ENCODE measurements at places on chromosomes 13 and 19.
A peak's percentile ranks its signal among the peaks of the same experiment; 100 is the strongest.

DNA sequence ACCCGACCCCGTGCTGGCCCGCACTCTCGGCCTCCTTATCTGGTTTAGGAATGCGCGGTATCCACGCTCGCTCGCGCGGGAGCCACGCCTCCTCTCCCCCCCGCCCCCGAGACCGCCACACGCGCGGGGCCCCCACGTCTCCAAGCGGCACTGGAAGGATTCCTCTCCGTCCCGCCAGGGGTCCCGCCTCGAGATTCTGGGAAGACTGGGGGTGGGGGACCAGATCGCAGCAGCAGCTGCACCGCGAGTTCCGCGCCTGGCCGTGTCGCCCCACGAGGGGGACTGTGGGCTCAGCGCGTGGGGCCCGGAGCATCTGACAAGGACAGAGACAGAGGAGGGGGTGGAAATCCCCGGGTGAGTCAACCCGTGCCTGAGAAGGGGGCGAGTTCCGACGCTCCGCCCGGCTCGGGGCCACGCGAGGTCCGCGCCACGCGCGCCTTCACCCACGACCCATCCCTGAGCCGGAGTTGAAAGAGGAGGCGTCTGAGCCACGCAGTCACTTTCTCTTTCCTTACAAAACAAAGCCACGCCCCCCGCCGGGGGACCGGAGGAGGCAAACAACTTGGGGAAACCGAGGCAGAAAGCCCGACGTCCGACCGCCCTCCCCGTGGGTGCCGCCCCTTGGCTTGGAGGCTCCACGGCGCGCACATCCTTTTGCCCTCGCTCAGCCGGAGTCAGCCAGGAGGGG, 814 bp downstream of the S1PR2 start:
- DNase-seq: peak; percentile 29

DNA sequence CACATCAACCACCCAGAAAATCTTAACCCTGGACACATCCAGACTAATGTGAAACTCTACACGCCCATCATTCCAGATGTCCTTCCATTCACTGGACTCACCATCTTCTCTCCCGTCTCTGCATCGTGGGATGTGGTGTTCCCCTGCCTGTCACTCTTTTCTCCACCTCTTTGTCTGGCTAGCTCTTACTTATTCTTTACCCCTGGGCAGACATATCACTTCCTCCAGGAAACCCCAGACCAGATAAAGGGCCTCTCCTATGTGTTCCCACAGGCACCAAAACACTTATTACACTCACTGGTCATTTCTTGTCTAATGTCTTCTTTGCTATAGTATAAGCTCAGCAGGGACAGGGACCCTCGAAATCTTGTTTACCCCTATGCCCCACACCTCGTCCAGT, 109.3 kb upstream of the IPO5 start:
- DNase-seq: no peak

GRCh38 chr13:105936816-105937215, 598.6 kb downstream of the EFNB2 start:
- no peak for DNase-seq

GRCh38 chr13:95246292-95247082, 54.8 kb downstream of the ABCC4 start:
- no peak for DNase-seq

DNA sequence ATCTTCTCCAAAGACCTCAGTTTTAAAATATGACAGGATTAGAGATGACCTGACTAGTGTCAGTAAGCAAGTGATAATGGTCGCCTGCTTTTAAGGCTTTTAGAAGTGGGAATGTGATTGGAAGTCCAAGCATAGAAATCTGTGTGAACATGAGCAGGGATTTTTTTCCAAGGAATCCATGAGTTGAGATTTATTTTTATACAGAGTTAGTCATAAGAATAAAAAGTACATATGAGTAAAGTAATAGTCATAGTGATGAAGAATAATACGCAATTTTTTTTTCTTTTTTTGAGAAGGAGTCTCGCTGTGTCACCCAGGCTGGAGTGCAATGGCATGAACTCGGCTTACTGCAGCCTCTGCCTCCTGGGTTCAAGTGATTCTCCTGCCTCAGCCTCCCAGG, 1.6 kb downstream of the ZNF546 start:
- DNase-seq: no peak

- no peak for DNase-seq
Measured at GRCh38 chr19:31066385-31066784, 282.9 kb downstream of the TSHZ3 start.

DNA sequence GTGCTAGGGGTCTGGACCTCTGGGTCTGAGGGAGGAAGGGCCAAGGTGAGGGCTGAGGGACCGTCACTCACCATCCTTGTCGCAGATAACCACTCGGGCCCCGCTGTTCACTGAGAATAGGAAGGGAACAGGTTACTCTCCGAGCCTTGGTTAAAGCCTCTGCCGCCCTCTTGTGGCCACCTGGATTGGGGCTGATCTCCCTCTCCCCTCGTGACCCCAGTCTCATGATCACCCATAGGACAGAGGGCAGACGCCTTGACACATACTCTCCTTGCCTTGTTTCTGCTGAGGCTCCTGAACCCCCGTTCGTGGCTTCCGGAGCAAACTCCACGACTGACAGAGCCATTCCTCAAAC, 580 bp downstream of the HSD17B14 start:
- DNase-seq: peak; percentile 86

DNA sequence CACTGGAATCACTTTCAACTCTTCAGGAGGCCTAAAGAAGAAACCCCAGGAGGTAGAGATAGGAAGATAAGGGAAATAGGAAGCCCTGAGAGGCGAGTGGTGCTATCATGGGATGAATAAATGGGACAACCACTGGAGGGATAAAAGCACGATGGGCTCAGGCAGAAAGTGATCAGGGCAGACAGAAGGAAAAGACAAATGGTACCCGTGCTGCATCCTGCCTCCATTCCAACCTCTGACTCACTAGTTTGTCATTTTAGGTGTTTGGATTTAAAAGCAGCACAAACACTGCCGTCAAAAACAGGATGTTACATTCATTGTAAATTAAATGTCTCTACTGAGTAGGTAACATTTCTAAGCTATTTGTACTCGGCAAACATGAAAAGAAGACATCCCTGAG, 314.3 kb upstream of the HTR2A start:
- DNase-seq: no peak

DNA sequence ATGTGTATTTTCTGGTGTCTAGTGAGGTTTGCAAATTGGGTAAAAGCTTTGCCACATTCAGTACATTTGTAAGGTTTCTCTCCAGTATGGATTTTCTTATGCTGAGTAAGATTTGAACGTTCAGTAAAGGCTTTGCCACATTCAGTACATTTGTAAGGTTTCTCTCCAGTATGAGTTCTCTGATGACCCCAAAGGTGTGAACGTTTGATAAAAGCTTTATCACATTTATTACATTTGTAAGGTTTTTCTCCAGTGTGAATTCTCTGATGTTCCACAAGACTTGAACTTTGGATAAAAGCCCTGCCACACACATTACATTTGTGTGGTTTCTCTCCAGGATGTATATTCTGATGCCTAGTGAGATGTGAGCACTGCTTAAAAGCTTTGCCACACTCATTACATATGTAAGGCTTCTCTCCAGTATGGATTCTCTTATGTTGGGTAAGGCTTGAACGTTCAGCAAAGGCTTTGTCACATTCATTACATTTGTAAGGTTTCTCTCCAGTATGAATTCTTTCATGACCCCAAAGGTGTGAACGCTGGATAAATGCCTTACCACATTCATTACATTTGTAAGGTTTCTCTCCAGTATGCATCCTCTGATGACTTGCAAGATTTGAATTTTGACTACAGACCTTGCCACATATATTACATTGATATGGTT, 17.4 kb downstream of the ZNF677 start:
- no peak for DNase-seq

DNA sequence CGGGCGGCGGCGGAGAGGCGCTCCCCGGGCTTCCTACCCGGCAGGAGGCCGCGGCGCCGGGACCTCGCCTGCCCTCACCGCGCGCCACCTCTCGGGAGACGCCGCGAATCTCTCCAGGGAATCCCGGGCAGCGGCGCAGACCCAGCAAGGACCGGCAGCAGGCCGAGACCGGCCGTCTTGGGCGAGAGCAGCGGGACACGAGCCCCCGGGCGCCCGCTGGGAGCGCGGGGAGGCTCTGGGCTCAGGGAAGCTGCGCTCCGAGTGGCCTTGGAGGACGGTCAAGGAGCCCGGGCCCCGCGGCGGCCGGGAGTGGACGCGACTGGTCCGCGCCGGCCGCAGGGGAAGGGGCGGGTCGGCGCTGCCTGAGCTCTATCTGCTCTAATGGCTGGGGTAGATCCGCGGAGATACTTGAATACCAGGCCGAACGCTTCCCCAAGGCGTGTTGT, 14.7 kb downstream of the CDX2 start:
- DNase-seq: no peak

DNA sequence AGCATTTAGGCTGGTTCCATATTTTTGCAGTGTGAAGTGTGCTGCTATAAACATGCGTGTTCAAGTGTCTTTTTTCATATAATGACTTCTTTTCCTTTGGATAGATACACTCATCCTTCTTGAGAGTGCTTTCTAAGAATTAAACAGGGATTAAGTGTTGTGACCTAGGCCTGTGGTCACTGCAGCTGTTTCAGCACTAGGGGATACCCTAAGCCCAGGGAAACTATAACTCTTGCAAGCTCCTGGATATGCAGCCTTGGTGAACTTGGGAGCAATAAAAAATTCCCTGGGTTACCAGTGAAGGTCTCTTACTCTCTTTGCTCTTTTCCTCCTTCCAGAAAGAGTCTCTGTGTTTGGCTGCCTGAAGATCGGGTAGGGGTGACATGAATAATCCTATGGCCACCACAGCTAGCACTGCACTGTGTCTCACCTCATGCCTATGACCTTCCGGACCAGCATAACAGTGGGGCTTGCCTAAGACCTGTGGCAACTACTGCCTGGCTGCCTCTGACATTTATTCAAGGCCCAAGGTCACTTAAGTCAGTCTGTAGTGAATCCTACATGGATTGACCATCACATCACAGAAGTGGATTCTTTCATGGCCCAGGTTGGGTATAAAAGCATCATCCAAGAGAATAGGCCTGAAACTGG, 799.7 kb downstream of the DACH1 start:
- DNase-seq: no peak

DNA sequence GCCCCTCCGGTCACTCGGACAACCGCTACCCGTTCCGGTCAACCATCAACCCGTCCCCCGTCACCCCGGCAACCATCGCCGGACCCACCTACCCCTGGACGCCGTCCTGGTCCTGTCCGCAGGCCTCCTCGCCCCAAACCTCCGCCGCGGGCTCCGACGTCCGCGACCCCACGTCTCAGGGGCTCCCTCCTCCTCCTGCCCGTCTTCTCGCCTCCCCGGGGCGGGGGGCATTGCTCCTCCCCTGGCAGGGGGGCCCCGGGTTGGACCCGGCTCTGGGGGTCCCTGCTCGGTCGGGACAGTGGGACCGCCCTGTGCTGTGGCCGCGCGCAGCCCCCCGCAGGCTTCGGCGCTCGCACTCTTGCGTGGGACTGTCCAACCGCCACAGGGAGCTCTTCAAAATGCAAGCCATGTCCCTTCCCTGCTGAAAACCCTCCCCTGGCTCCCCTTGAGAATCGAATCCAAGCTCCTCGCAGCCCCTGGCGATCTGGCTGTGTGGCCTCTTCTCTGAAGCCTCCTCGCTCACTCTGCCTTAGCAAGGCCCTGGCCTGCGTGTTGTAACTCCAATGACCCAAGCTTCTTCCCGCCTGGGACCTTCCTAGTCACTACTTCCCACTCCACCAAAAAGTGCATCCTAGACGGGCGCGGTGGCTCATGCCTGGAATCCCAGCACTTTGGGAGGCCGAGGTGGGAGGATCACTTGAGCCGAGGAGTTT, 8.4 kb downstream of the EPHX3 start:
- no peak for DNase-seq

GRCh38 chr19:51799034-51799773, 4.2 kb downstream of the FPR3 start:
- DNase-seq: no peak

GRCh38 chr13:67966065-67966464, 735.9 kb upstream of the PCDH9 start:
- DNase-seq: no peak

DNA sequence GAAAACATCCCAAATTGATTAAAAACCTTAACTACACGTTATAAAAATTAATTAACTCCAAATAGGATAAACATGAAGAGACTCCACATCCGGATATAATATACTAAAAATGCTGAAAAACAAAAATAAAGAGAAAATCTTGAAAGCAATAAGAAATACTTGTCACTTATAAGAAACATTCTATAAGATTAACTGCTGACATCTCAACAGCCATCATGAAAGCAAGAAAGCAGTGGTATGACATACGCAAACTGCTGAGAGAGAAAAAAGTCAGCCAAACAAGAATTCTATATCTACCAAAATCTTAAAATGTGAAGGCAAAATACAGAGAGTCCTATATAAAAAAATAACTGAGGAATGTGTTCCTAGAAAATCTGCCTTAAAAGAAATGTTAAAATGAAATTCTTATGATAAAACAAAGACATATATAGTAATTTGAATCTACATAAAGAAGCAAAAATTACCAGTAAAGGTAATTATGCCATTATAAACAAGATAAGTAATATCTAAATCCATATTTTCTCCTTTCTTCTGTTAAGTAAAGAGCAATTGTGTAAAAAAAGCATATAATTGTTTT, 1851.1 kb downstream of the PCDH9 start:
- no peak for DNase-seq

- DNase-seq: no peak
Measured at GRCh38 chr13:101401196-101401595, 15.1 kb downstream of the NALCN start.

DNA sequence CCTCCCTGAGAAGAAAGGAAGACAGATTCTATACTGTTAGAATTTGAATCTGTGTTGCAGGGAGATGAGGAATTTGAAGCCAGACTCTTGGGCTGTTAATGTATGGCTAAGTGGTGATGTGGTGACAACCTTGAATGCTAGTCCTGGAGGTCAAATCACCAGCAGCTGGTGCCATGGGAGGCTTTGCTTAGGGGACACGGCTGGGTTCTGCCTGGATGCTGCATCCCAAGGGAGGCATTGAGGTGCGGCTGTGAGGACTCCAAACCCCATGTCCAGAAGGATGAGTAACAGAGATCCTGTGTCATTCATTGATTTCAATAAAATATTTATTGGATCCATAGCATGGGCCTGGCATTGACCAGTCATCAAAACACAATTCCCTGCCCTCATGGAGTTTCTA, 42.3 kb downstream of the RFX2 start:
- DNase-seq: no peak

DNA sequence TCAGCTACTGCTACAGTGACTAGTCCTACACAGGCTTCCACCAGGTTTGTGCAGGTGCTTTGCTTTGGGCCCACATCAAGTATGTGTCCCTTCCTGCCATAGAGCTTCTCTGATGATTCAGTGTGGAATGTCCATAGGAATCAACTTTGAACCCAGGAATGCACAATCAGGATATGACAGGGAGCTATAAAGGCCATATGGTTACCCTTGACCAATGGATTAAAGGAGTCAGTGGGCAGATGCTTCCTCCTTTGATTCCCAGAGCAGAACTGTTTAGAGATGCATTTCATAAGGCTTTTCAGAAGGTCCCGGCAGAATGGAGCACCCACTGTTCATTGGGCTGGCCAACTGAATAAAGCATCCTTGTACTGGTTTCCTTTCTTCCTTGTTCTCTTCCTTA, 145.2 kb upstream of the WASF3 start:
- DNase-seq: no peak
